ENCODE measurements at places on chromosomes 12 and 14.

DNA sequence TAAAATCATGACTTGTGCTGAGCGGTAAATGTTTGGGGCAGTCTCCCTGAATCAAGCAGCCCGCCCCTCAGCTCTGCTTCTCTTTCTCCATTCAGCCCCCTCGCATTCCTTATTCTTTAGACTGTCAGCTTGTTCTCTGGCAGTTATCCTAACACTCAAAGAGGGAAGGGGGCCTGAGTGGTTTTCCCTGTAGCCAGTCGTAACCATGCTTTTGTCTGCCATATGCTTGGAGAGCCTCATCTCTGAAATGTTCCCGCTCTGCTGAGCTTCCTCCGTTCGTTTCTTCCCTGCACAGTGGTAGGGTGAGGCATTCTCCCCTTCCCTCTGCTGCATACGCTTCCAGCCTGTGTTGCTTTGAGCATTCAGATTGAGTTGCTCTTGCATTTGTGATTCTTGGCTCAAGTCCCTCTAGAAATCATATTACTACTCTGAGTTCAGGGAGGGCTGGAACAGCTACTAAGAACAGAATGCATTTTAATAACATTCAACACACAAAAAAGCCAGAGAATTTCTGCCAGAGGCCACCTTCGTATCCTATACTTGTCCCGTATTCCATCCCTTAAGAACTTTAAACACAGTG is 119.7 kb downstream of the FBXL14 start:
- DNase-seq, result no peak

DNA sequence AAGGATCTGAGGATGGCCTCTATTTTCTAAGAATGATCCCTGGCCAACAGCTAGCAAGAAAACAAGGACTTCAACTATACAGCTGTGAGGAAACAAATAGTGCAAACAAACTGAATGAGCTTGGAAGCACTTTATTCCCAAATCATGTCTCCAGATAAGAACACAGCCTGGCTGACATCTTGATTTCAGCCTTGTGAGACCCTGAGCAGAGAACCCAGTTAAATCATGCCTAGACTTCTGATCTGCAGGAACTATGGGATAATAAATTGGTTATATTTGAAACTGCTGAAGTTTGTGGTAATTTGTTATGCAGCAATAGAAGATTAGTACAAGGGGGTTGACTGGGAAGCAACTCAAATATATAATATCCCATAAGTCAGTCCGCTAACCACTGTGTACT is 183.9 kb upstream of the BMP4 start:
- no peak for DNase-seq

GRCh38 chr14:74574706-74575105 is 37.3 kb downstream of the LTBP2 start:
- DNase-seq, result no peak

DNA sequence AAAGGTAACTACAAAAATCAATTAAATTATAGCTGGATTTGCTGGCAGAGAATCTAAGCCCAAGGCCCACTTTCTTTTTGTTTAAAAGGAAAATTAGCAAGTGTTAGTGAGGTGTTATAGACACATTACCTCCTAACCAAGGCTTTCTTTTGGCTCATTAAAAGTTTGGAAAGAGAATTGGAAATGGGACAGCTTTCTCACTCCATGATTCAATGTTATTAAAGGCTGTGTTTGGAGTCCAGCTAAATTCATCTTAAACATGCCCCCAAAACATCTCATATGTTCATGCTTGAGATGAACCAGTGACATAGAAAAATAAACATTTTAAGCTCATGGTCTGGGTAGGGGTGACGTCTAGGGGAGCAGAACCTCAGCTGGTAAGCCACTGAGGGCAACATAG is 13.4 kb upstream of the PGF start:
- DNase-seq, result no peak
